Stimulated activated CD8-positive, alpha-beta memory T cell treated with anti-CD3 and anti-CD28 coated beads, Interleukin-2, amount 100 ng/mL, for 1 hour (primary cell): ENCODE measurements at places on chromosomes 7 and 10.

GRCh38 chr10:11163780-11164550 is 146.3 kb downstream of the CELF2 start:
- no peak for DNase-seq

- no peak for DNase-seq
Measured at GRCh38 chr7:47477191-47478016, 104.5 kb downstream of the TNS3 start.

DNA sequence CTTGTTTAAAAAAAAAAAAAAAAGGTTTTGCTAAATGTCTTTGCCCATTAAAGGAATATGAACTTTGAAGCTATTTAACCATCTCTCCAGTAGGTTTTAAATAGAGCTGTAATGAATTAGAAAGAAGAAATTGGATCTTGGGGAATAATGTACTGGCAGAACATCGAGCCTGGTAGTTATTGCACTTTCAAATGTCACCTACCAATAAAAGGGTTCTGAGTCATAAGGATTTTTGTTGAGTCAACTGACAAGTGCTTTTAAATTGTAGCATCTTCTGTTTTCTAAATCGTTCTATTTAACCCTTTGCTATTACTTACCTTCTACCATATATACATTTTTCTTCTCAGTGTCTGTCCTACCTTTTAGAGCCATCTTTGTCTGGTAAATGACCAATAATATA is 10.7 kb downstream of the CUTC start:
- no peak for DNase-seq

DNA sequence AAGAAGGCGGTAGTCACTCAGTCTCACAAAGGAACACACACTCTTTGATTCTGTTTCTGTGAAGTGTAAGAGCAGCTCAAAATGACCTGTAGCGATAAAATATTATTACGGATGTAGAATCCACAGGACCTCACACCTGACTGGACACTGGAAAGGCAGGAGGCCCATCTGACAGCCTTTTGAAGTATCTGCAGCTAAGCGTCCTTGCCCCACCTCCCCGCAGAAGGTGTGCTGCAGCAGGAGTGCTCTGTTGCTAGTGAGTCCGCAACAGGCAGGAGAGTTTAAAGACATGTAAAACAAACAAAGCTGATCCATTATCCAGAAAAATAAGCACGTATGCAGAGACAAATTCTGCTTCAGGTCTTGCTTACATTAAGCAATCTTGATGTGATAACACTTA is 355.5 kb downstream of the GPR158 start:
- DNase-seq, result no peak

- DNase-seq, result no peak
Measured at GRCh38 chr10:4902571-4903011, 60.6 kb upstream of the AKR1C1 start.

GRCh38 chr10:71332466-71332865 is 13.4 kb downstream of the SLC29A3 start:
- no peak for DNase-seq

- DNase-seq, result no peak
Measured at GRCh38 chr7:805261-805660, 27.0 kb upstream of the SUN1 start.

GRCh38 chr10:16816171-16816570 is 1.1 kb downstream of the RSU1 start:
- DNase-seq, result no peak

DNA sequence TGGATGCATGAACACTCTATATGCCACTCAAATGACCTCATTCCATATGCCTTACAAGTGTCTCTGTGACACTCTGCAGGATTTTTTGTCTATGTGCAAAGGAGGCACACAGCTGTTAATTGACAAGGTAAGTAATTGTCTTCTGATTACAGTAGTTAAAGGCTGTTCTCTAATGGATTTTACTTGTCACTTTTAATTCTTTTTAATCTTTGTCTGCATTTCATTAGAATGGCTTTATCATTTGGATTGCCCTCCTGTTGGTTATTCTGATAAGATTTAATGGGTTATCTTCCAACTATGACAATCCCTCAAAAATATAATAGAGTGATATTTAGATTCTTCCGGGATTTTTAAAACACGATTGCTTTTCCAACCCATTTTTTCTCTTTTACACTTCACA is 290.0 kb upstream of the TEX47 start:
- no peak for DNase-seq
